Naive thymus-derived CD4-positive, alpha-beta T cell (primary cell): ENCODE measurements at places on chromosomes 13 and 19. TPM values are rescaled to one million over a fixed set of nuclear protein-coding genes. Genes with fewer than 3 reads are reported as not detected.

DNA sequence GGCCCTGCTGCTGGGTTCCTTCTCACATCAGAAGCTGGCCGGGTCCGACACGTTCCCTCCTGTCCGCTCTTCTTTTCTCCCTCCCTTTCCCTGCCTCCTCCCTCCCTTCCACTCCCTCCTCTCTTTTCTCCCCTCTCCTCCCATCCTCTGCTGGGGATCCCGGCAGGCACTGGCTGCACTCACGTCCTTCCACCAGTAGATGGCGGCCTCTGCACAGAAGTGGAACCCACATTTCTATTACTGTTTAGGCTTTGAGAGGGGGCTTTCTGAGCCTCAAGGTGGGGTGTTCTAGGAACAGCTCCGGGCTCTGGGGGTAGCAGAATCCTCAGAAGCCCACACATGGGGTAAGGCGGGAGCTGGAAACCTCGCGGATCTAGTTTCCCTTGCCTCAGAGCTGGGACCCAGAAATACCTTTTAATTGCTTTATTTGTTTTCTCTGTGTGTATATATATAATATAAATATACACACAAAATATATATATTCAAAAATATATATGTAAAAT, 294.2 kb downstream of the ZNF536 start:
- DNase-seq: peak; percentile 15
- H3K4me1 ChIP-seq: no peaks in the 10 kb centered on the region
- no peaks in the 10 kb centered on the region for H3K27me3 ChIP-seq
- no peak overlapping the region for H3K4me3 ChIP-seq
- no peaks in the 10 kb centered on the region for H3K36me3 ChIP-seq

DNA sequence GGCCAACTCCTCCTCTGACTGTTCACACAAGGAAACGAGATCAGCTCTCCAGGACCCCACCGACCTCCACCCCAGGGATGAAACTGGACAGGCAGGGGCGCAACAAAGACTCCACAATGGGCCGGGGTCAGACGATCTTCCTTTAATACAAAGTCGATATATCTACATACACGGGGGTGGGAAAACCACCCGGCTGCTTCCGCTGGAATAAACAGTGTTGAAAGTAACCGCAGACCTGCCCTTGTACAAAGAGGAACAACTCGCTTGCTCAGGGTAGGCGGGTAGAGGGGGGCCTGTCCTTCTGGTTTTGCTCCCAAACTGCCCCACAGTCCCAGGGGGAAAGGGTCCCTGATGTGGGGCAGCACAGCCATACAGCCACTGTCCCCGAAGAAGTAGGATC, 135.2 kb downstream of the PTPRS start:
- H3K36me3 ChIP-seq: no peaks in the 10 kb centered on the region
- DNase-seq: peak; percentile 23
- no peak overlapping the region for H3K4me3 ChIP-seq

DNA sequence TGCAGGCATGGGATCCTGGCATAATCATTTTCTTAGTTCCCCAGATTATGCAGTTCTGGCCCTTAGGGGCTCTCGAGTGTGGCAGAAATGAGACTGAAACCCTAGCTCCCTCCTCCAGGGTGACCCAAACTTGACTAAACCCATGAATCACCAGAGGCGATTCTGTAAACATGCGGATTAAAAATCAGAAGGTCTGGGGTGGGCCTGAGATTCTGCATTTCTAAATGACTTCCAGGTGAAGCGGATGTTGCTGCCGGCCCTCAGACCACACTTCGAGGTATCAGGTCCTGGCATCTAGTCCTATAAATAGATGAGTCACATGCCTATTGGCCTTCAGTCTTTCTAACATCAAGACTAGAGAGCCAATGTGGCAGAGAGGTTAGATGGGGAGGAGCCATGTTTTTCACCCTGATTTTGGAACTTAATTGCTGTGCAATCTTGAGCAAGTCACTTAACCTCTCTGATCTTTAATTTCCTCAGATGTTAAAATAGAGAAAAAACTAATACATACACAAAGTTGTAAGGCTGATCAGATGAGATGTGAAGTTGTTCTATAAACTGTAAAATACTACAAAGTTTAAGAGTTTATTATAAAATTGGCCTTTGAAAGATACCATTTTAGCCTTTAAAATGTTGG, 431.2 kb downstream of the FOXO1 start:
- no peak for DNase-seq
- no peaks in the 10 kb centered on the region for H3K36me3 ChIP-seq
- no peak overlapping the region for H3K27ac ChIP-seq

- DNase-seq: no peak
- H3K4me3 ChIP-seq: no peak overlapping the region
- H3K36me3 ChIP-seq: no peaks in the 10 kb centered on the region
- no peaks in the 10 kb centered on the region for H3K4me1 ChIP-seq
These were observed 168.5 kb upstream of the FREM2 start for GRCh38 chr13:38518328-38518727.

DNA sequence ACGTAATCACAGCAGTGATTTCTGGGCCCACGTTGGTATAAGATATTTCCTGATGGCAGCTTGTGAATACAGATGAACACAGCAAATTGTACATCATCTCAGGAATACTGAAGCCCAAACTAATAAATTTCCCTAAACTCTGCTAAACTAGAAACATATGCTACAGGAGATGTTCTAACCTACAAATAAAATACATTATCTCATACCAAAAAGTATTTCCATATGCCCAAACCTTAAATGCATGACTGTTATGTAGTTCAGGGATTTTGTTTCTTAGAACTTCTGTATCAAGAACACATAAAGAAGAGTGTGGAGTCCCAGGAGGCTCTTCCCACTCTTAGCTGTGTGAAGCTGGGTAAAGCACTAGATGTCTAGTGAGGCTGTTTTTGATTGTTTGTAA, 138.4 kb downstream of the RFC3 start:
- no peak overlapping the region for H3K27ac ChIP-seq
- H3K4me3 ChIP-seq: no peak overlapping the region
- DNase-seq: no peak
- H3K4me1 ChIP-seq: no peaks in the 10 kb centered on the region
- no peaks in the 10 kb centered on the region for H3K27me3 ChIP-seq
- no peaks in the 10 kb centered on the region for H3K36me3 ChIP-seq

DNA sequence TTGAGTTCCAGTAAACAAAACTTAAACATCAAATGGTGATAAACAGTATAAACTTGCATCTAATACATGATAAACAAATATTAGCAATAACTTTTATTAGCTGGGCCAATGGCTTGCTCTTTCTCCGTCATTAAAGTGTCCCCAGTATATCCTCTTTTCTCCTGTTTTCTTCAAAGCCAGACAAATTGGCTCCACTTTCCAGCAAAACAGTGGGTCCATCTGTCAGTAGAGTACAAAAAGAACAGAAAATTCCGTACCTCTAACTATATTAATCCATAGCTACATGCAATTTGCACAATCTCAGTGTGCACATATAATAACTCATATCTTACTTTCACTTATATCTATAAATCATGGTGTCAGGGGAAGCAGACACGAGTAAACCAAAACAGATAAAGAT, 678.0 kb upstream of the SPRY2 start:
- H3K27ac ChIP-seq: no peak overlapping the region
- H3K4me1 ChIP-seq: no peaks in the 10 kb centered on the region
- H3K27me3 ChIP-seq: no peaks in the 10 kb centered on the region
- H3K4me3 ChIP-seq: no peak overlapping the region
- H3K36me3 ChIP-seq: no peaks in the 10 kb centered on the region
- DNase-seq: no peak

- H3K36me3 ChIP-seq: peaks cover 2% of the 10 kb centered on the region
- DNase-seq: no peak
- H3K4me3 ChIP-seq: no peak overlapping the region
- no peaks in the 10 kb centered on the region for H3K27me3 ChIP-seq
- H3K4me1 ChIP-seq: no peaks in the 10 kb centered on the region
- H3K27ac ChIP-seq: no peak overlapping the region
These were observed 60.4 kb downstream of the ADGRE1 start for GRCh38 chr19:6947745-6948144.

GRCh38 chr19:54151362-54152035, 8.0 kb downstream of the LENG1 start:
- no peak for DNase-seq
- no peaks in the 10 kb centered on the region for H3K27me3 ChIP-seq
- H3K36me3 ChIP-seq: peaks cover 40% of the 10 kb centered on the region
- no peak overlapping the region for H3K4me3 ChIP-seq
- peaks cover 15% of the 10 kb centered on the region for H3K4me1 ChIP-seq

DNA sequence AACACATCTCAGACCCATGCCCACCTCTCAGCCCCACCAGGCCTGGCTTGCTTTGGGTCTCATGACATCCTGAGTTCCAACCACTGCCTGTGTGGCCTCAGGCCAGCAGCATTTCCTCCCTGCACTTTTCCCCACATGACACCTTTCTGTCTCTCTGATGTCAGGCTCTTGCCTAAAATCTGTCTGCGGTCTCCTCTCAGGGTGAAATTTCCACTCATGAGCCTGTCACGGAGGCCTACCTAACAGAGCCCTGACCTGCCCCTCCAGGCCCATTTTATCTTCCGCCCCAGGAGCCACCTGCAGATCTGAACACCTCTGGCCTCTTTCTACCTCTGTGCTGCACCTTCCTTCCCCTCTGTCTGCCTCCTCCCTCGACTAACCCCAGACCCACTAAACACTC, 93.5 kb downstream of the ZDHHC20 start:
- H3K4me1 ChIP-seq: peaks cover 7% of the 10 kb centered on the region
- H3K27ac ChIP-seq: no peak overlapping the region
- no peaks in the 10 kb centered on the region for H3K27me3 ChIP-seq
- no peaks in the 10 kb centered on the region for H3K36me3 ChIP-seq
- no peak for DNase-seq

DNA sequence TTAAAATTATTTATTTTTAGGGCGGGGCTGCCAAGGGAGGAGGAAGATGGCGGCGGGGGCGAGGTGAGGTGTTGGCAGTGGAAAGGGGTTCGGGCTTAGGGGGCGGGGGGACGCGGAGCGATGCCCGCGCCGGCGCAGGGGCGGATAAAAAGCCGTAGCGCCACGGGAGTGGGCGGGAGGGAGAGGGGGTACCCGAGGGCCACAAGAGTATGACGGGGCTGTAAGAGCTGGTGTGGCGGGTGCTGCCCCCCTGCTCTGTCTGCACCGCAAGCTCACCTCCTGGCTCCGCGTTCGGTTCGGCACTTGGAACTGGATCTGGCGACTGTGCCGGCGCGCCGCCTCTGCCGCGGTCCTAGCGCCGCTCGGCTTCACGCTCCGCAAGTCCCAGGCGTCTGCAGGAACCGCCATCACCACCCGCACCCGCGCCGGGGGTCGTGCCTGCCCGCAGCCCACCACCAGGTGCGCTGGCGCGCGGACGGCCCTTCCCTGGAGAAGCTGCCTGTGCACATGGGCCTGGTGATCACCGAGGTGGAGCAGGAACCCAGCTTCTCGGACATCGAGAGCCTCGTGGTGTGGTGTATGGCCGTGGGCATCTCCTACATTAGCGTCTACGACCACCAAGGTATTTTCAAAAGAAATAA, 265.2 kb upstream of the SGCG start:
- H3K4me1 ChIP-seq: no peaks in the 10 kb centered on the region
- H3K27me3 ChIP-seq: no peaks in the 10 kb centered on the region
- no peak for DNase-seq
- no peak overlapping the region for H3K27ac ChIP-seq
- H3K4me3 ChIP-seq: no peak overlapping the region
- H3K36me3 ChIP-seq: no peaks in the 10 kb centered on the region

GRCh38 chr13:60755380-60756163, 358.6 kb downstream of the TDRD3 start:
- no peaks in the 10 kb centered on the region for H3K4me1 ChIP-seq
- no peaks in the 10 kb centered on the region for H3K36me3 ChIP-seq
- DNase-seq: no peak
- H3K27me3 ChIP-seq: no peaks in the 10 kb centered on the region

DNA sequence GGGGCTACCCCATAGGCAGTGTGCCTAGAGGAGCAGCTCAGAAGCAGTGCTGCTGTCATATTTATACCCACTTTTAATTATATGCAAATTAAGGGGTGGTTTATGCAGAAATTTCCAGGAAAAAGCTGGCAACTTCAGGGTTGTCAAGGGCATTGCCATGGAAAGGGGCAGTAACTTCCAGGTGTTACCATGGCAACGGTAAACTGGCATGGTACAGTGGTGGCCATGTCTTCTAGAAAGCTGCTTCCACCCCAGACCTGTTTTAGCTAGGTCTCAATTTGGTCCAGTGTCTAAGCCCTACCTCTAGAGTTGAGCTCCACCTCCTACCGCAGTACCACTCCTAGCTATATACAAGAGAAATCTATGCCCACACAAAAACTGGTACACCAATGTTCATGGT, 11.3 kb downstream of the PNMA8A start:
- no peaks in the 10 kb centered on the region for H3K36me3 ChIP-seq
- H3K27ac ChIP-seq: no peak overlapping the region
- no peaks in the 10 kb centered on the region for H3K4me1 ChIP-seq
- H3K27me3 ChIP-seq: no peaks in the 10 kb centered on the region
- DNase-seq: no peak
- H3K4me3 ChIP-seq: no peak overlapping the region

DNA sequence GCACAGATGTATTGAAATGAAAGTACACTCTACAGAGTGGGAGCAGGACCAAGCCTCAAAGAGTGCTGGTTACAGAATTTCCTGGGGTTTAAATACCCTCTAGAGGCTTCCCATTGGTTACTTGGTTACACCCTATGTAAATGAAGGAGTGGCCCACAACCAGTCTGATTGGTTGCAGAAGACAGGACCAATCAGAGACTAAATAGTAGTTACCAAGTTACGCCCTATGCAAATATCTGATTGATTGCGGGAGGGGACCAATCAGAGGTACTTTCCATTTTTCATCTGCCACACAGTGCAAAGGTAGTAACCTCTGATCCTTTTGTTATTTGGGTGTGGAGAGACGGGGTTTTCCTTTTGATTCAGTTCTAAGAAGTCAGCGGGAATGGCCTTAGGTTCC, 5.5 kb upstream of the ZFP82 start:
- no peak overlapping the region for H3K27ac ChIP-seq
- peaks cover 3% of the 10 kb centered on the region for H3K4me1 ChIP-seq
- H3K27me3 ChIP-seq: peaks cover 9% of the 10 kb centered on the region
- no peak for DNase-seq
- no peaks in the 10 kb centered on the region for H3K36me3 ChIP-seq

DNA sequence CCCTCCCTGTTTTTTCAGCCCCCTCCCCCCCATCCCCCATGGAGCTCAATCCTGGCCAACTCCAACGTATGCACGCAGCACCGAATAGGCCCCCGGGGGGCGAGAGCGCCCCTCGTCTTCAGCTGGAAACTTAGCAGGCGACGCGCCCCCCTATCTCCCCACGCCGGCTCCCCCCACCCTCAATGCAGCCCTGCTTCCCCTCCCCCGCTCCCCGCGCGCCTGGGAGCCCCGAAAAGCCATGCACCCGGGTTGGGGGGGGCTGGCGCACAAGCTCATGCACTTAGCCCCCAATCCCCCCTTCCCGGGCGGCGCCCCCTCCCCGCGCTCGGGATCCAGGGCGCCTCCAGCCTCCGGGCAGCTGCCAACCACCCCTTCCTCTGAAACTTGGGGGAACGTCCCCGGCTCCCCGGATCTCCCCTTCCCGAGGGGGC, 508 bp downstream of the ZBTB7A start:
- H3K27me3 ChIP-seq: no peaks in the 10 kb centered on the region
- peak overlapping the region; percentile 57 for H3K4me3 ChIP-seq
- peak overlapping the region; percentile 95 for H3K27ac ChIP-seq
- no peaks in the 10 kb centered on the region for H3K36me3 ChIP-seq
- H3K4me1 ChIP-seq: peaks cover 50% of the 10 kb centered on the region

Gene FBXO27
- total RNA-seq: 0.18 TPM in 1 of 2 replicates, not detected in the other

Gene TNFSF9
- total RNA-seq: 3.9 TPM

Gene ARL11
- total RNA-seq: 0.48 TPM

Gene CRX
- total RNA-seq: not detected

Gene PBX4
- total RNA-seq: 22.6 TPM

Gene ELSPBP1
- not detected in 2 replicates for total RNA-seq

Gene MTRF1
- total RNA-seq: 36.9 TPM

Gene GSK3A
- total RNA-seq: 51.6 and 52.0 TPM in 2 replicates

Gene ZNF536
- total RNA-seq: not detected

Gene ZNF581
- total RNA-seq: 27.8 TPM

Gene F2RL3
- not detected for total RNA-seq

Gene CEACAM4
- total RNA-seq: 1.1 TPM

Gene ATP8A2
- total RNA-seq: 2.4 TPM

Gene CASP14
- not detected for total RNA-seq

Gene TUBB4A
- total RNA-seq: 2.0 and 2.6 TPM in 2 replicates
